Foreskin keratinocyte (primary cell): ENCODE measurements at places on chromosomes 6 and 20. TPM values are rescaled to one million over a fixed set of nuclear protein-coding genes. Genes with fewer than 3 reads are reported as not detected.
A peak's percentile ranks its signal among the peaks of the same experiment; 100 is the strongest.

Gene MROH8
- total RNA-seq, result 0.34 and 0.35 TPM in 2 replicates

Gene EFCAB8
- not detected in 2 replicates for total RNA-seq

Gene GPR63
- 2.8 and 3.2 TPM in 2 replicates for total RNA-seq

Gene UNC93A
- not detected in 2 replicates for total RNA-seq

Gene DEFB113
- not detected in 2 replicates for total RNA-seq

Gene CEP85L
- total RNA-seq, result 5.2 and 5.3 TPM in 2 replicates

Gene LST1
- total RNA-seq, result 0.34 TPM in 1 of 2 replicates, not detected in the other

Gene MTCH1
- 149 and 162 TPM in 2 replicates for total RNA-seq

Gene TUBB2B
- 1.2 TPM in 1 of 2 replicates, not detected in the other for total RNA-seq

Gene CYP39A1
- total RNA-seq, result 1.3 and 2.1 TPM in 2 replicates

Gene MCCD1
- not detected in 2 replicates for total RNA-seq

GRCh38 chr6:134984821-134985220, 34.9 kb upstream of the ALDH8A1 start:
- DNase-seq, result peak; percentile 18

GRCh38 chr6:137486416-137486815, 7.8 kb downstream of the OLIG3 start:
- DNase-seq, result no peak

GRCh38 chr20:45291526-45291925, 15.1 kb upstream of the RBPJL start:
- DNase-seq, result no peak

GRCh38 chr6:160950507-160950906, 41.1 kb upstream of the MAP3K4 start:
- DNase-seq, result peak; percentile 89

GRCh38 chr20:5737966-5738365, 12.2 kb upstream of the SHLD1 start:
- no peak for DNase-seq

- peak; percentile 33 for DNase-seq
Measured at GRCh38 chr6:2209226-2209809, 36.1 kb downstream of the GMDS start.

GRCh38 chr6:156807028-156807427, 29.9 kb downstream of the ARID1B start:
- DNase-seq, result no peak

- no peak for DNase-seq
Measured at GRCh38 chr20:50728486-50728980, 2.8 kb upstream of the PARD6B start.

- DNase-seq, result no peak
Measured at GRCh38 chr6:13278164-13278563, 50.2 kb downstream of the TBC1D7 start.

GRCh38 chr6:4133941-4134838, 1.2 kb downstream of the ECI2 start:
- DNase-seq, result peak; percentile 15

GRCh38 chr6:86756640-86757229, 180.6 kb upstream of the HTR1E start:
- DNase-seq, result no peak

DNA sequence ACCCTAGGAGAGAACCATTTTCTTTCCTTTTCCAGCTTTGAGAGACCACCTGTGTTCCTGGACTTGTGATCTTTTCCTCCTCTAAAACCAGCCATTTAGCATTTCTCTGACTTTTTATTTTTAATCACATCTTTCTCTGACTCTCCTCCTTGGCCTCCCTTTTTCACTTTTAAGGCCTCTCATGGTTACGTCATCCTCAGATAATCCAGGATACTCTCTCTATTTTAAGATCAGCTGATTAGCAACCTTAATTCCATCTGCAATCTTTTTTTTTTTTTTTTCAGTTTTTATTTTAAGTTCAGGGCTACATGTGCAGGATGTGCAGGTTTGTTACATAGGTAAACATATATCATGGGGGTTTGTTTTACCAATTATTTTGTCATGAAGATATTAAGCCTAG, 54.0 kb downstream of the RFPL4B start:
- DNase-seq, result no peak

DNA sequence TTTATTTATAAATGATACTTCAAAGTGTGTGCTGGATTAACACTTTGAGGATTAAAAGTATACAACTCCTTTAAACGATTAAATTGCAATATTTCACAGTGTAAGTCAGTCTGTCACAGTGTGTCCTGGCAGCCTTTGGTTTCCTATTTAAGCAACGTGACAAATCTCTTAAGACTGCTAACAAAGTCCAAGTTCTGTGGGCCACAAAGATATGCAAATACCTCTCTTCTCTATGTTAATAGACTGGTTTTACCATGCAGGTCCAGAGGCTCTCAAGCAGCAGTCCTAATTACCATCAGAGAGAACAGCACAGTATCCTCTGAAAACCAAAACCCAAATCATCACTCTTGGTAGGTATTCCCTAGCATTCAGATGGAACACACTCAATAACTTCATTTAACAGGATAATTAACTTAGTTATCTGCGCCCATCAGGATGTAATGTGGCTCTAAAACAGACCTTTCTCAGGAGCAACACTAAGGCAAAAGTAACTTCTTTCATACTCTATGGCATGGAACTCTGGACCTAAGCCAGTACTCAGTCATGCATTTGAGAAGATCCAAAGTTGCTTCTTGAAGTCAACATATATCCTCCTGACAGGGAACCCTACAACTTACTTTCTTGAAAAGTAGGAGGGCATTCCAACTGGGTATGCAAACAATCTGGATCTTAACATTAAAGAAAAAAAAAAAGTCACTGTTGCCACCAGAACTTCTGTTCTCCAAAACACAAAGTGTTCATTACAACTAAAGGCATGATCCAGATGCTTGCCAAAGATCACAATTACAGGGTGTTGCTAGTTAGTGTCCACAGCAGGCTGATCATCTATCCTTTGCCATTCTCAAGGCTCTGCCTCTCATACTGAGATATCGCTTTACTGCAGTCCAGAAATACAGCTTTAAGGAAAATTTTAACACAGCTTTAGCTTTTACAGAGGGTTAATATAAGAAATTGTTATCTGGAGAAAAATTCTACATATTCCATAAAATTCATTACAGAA, 53.2 kb downstream of the MAN1A1 start:
- DNase-seq, result no peak

GRCh38 chr20:48823960-48824498, 3.8 kb downstream of the PREX1 start:
- peak; percentile 59 for DNase-seq

DNA sequence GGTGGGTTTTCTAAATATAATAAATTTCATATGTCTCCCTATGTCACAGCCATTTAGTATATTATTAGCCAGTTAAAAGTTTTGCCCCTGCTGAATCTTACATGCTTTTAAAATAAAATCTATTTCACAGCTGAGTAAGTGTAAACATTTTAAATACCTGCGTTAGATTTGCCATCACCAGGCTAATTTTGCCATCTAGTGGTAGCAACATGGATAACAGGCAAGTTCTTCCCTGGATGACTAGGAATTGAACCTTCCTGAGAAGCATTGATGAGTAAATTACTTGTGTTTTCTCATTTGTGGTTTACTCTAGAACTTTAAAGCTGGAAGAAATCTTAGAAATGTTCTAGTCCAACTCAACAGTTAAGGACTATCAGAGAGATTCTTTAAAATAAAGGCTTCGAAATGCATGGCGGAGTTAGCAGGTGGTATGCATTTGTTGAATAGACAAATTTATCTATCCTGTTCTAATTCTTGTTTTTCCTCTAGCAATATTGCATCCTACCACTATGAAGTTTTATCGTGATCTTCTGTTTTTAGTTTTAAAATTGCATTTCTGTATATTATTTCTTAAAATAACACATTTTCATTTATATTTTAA, 2.6 kb downstream of the PRSS35 start:
- no peak for DNase-seq

DNA sequence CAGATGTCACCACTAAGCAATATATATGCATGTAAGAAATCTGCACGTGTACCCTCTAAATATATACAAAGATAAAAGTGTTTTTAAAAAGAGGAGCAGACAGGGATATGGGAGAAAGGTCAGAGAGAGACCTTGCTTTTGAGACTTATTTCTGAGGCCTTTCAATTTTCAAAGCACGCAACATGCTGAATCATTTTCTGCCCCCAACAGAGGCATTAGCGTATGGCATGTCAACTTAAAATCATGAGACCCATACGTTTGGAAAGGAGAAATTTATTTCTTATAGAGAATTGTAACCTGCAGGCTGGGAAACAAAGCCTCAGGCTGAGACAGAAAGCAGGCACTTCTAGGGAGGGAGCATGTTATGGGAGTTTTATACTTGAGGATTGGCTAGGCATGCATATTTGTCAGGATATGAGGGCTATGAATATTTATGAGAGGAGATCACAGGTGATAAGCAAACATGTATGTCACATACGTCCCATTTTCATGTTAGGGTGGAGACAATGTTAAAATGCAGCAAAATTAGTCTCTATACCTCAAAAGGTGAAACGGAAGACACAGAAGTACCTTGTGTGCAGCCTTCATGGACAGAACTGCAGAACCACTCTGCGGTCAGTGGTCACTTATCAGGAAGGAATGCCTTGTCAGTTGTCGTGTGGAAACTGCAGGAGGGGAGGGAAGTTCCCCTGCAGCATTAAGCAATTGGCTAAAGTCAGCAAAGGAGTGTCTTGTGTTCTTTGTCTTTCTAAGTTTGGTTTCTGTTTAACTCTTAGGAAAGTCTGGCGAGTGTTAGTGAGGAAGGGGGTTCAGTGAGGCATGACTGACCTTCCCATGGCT, 6.3 kb upstream of the GABRR2 start:
- DNase-seq, result no peak

DNA sequence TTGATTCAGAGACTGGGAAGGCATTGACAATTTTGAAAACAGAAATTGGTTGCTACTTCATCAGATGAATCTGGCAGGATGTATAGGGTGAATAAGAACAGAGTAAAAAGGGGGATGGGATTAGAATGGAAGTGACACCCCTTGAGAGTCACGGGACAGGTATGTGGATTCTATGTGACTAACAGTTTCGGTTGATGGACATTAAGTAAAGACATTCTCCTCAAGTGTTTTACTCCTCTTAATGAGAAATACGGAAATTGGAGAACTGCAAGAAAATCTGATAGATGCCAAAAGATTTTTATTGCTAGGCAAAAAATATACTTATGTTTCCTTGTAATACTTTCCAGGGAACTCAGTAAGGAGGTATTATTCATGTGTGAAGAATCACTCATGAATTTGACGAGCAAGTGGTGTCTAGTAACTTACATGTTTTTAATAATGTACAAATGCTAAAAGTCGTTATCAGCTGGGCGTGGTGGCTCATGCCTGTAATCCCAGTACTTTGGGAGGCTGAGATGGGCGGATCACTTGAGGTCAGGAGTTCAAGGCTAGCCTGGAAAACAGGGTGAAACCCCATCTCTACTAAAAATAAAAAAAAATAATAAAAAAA, 135.8 kb downstream of the KIF16B start:
- peak; percentile 84 for DNase-seq

DNA sequence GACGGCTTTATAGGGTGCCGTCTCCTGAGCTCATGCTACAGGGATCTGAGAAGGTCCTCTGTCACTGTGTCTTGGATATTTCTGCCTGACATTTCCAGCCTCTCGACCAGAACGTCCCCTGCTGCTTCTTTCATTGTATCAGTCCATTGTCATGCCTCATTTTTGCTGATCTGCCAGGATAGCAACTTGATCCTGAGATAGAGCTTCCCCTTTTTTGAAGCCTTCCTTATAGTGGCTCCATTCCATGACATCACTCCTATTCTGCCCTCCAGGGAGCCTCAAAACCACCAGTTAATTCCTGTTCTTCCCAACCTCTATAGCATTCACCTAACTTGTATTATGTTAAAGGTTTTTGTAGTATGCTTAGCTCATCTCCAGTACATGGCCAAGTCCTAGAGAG, 431.8 kb upstream of the NOX3 start:
- no peak for DNase-seq

- no peak for DNase-seq
Measured at GRCh38 chr6:106216527-106216926, 109.0 kb downstream of the ATG5 start.

DNA sequence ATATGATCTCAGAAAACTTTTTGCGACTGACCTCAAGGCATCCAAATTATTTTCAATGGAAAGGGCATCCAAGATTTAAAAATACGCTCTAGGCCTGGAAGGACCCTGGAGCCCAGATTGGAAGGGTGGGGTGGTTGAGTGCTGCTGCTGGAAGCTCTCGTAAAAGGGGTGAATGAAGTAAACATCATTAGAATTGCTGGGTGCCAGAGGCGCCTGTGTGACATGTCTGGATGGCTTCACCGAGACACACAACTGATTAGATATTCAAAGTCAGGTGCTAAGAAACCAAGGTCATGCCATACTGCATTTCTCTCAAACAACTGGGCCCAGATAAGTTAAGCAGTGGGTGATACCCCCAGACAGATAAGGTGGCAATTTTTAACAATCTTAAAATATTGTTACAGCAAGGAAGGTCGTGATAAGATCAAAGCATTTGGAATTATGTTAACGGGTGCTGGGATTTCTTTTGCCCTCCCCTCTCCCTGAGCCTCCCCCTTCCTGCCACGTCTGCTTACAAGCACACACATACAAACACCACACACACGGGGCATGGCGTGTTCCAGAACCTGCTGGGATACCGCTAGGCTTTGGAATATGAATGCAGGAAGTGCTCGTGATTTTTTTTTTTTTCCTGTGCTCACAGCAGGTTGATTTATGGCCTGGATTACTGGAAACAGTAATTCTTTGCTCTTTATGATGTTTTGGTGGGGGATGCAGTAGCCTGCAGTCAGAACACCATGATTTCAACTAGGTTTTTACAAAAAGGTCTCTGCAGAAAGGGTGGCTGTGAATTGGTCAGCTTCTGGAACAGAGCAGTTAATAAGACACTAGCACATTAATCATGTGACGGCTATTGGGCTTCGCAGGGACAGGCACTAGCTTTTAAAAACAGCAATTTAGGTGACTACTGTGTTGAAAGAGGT, 551.2 kb downstream of the QKI start:
- DNase-seq, result no peak

DNA sequence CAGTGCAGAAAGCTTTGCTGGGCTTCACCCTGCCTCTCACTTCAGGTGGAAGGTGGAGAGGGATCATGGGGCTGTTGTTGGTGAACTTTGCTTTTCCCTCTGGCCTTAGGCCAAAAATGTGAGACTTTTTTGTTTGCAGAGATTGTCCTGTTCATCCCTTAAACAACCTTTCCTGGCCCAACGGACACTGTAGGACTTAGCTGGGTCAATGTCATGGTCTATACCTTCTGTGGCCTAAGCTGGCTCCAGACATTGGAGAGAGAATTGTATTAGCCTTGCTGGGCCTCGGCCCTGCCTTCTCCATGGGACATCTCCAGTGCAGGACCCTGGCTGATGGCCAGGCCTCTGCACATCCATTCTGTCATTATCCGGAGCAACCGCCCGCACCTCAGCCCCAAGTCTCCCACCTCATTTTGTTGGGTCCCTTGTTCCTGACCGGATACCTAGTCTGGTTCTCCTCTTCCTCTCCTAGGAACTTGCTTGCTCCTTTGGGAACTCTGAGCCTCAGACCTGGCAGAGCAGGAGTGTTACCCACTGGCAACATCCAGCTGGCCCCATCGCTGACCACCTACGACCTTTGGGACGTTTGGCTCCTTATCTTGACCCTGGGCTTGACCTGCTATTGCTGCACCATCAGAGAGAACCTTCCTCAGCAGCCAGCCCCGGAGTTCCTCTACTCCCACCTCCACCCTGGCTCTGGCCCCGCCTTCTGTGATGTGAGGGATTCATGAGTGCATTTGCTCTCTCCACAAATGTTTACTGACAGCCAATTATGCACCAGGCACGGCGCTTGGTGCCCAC, 128.2 kb downstream of the BANF2 start:
- DNase-seq, result no peak
